ENCODE measurements at places on chromosomes 1 and 21.

- DNase-seq: no peak
Measured at GRCh38 chr1:10888291-10888690, 91.8 kb upstream of the CASZ1 start.

- DNase-seq: no peak
Measured at GRCh38 chr1:45493116-45493697, 2.2 kb upstream of the TESK2 start.

GRCh38 chr1:232687728-232688127 lies 57.8 kb upstream of the SIPA1L2 start:
- no peak for DNase-seq

- DNase-seq: no peak
Measured at GRCh38 chr1:78156805-78157521, 111.2 kb downstream of the GIPC2 start.

DNA sequence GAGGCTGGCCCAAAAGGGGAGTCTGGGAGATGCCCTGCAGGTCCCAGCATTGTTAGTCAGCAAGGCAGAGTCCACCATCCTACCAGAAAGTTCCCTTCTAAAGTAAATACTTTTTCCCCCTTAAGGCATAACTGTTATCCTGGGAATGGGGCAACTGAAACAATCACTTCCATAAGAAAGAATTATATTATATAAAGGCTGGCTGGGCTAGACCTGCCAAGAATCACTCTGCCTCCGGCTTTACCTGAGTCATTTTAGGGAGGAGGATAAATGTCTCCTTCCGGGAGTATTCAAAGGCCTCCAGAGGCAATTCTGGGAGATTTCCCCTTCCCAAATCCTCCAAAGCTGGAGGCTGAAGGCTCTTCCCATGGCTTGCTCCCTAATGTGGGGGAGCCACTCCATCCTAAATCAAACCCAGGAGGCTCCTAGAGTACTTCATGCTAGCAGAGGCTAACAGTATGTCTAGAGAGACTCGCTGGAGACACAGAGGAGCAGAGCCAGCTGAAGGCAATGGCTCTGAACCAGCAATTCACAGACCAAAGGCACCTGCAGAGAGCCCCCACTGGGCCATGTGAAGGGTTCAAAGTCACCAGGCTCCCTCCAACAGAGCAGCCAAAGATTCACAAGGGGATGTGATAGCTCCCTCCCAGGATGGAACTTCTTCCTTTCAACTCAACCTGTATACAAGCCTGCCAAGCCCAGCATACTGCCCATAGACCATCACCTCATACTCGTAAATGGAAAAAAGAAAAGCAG lies 116.0 kb downstream of the ASTN1 start:
- DNase-seq: no peak

DNA sequence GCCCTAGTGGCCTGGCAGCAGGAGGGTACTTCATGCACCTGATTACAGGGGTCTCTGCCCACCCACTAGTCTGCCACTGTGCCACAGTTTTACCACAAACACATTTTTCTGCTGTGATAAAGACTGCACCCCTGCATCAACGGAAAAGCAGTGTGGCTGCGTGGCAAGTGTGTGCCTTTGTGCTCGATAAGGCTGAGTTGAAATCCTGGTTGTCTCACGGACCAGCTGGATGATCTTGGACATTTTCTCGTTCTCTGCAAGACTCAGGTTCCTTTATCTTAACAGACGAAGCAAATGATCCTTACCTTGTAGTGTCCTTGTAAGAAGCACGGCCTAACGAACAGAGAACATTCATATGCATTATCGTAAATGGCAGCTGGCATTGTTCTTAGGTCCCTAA lies 10.2 kb downstream of the GRHL3 start:
- DNase-seq: no peak

DNA sequence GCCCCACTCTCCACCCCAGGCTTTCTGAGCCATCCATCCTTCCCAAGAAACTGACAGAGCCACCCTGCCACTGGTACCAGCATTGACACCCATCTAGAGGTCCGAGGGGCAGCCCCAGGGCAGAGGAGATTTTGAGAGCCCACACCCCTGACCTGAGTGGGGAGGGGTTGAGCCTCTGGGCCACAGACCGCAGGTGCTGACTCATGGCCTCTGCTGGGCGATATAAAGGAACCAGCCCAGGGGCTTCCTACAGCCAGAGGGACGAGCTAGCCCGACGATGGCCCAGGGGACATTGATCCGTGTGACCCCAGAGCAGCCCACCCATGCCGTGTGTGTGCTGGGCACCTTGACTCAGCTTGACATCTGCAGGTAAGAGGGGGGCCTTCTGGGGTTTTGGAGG lies at the start of gene PADI4:
Gene PADI4 (plus strand): TSS at position 252 of the 400 bp plus-strand sequence. CDS start 26 bp downstream, at position 278.
- DNase-seq: no peak

Measured in NCI-H524 treated with DMSO at 0.1 percent for 48 hours (cell line).